Hippocampal formation (tissue), 2 donors: ENCODE measurements at places on chromosomes 1 and 21.

DNA sequence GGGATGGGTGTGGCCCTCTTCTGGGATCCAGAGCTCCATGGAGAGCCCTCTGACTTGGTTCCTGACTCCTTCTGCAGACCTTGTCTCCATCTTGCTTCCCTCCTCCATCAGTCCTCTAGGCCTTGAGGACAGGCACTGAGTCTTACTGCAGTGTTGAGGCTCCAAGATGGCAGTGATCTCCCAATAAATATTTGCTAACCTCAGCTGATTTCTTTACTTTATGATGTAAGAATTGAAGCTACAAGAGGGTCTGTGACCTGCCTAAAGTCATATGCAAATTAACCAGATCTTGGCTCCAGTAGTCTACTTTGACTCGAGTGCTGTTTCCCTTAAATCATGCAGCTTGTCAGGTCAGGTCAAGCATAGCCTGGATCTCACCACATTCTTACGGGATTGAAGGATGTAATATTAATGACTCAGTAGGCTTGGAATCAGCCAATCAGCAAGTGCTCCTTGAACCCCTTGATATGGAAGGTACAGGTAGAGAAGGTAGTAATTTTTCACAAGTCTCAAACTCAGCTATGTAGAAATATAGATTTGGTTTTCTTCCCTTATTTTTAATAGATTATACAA is 93.0 kb downstream of the CLIC6 start:
- DNase-seq, result no peak

DNA sequence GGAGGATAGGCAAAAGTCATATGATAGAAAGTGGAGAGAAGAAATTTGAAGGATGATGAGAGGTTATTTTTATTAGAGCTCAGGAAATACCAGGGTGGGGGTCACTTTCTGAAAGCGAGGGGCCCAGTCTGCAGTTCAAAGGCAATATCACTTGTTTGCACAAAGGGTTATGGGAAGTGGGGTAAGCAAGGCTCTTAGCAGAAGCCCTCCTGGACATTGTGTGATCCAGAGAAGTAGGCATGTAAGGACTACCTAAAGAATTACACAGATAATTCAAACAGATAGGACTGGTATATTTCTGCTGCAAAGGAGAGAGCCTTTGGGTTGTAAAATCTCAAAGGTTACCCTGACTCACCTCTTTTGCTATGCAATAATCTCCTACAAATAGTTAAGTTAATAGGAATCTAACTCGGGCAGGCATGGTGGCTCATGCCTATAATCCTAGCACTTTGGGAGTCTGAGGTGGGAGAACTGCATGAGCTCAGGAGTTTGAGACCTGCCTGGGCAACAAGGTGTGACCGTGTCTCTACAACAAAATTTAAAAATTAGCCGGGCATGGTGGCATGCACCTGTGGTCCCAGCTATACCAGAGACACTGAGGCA is 25.2 kb upstream of the PRRC2C start:
- DNase-seq, result no peak

- peak; percentile 88 for DNase-seq
Observed at GRCh38 chr1:169105434-169106094, 926 bp upstream of the ATP1B1 start.

DNA sequence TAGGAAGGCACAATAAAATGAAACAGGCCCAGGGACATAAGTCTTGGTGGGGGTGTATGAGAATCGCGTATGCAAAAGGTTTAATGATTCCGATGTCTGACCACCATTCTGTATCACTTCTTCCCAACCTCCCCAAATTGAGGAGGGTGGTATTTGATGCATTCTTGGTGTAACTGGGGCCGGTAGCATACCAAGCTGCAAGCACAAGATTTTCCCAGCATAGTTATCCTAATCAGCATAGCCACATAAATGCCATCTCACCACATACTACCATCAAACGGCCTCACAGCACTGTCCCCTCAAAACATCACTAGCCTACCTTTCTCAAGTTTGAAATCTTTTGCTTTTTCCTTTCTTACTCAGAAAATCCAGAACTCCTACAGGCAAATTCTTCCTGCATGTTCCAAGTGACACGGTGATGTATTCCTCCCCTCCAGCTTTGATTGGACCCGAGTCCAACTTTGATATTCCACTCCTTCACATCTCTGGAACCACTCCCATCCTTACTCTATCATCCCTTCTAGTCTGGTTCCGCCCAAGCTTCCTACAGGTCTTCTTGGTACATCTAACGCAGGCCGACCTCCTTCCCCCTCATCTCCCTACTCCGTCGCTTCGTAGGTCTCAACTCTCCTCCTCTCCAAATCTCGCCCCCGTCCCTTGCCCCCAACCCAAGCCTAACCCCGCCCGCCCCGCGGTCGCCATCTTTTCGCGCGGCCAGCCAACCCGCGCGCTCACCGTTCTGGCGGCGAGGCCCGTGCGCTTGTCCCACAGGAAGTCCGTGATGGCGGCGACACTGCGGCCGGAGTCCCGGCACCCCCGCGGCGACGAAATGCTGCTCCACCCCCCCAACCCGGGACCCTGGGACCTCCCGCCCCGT is 600 bp downstream of the CLK2 start:
- no peak for DNase-seq

DNA sequence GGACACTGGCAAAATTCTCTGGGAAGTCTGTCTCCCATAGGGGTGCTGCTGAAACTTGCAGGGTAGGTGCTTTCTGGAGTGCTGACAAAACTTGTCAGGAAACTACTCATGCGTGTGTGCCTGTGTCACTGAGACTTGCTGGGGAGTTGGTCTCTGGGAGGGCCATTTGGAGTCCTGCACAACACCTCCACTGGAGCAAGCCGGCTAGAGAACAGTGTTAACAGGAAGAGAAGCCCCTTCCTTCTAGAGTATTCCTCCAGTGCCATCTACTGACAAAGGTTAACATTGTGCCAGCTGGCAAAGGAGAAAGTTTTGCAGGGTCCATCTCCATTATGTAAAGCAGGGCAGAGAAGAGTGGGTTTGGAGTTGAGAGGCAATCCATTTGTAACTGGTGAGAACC is 30.0 kb downstream of the ZMYM4 start:
- no peak for DNase-seq

DNA sequence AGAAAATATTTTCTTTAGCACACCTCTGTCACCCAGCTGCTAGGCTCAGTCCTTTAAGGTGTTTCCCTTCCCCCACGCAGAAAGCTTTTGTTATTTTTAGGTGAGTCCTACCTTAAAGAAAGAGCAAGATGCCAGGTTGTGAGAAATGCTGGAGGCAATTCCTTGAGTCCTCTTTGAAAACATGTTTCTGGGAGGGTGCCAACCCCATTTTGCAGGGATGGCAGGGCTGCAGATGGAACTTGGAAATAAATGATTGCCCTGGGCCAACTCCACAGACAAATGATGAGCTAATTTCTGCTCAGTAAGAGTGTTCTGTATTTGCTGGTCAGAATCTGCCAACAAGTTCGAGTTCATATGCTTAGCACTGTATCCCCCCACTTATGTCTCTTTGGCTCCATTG is 119.2 kb upstream of the RAB3GAP2 start:
- DNase-seq, result no peak

GRCh38 chr1:171081314-171081753 is 9.4 kb upstream of the FMO3 start:
- peak; percentile 51 for DNase-seq

DNA sequence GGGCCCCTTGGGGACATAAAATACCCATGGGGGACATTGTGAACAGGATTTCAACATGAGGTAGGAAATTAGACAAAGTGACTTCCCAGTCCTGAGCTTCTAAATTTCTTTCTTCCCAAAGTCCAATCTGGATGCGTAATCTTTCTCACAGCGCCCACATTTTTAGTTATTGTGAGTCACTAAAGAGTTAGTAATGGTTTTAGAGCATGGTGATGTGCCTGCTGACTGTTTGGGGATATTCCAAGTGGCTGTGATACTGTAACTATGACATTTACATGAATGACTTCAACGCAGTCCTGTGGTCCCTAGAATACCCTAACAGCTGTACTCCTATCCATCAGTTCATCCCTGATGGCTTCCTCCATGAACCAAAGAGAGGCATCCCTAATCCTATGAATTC is 224.0 kb upstream of the COA6 start:
- DNase-seq, result peak; percentile 2

DNA sequence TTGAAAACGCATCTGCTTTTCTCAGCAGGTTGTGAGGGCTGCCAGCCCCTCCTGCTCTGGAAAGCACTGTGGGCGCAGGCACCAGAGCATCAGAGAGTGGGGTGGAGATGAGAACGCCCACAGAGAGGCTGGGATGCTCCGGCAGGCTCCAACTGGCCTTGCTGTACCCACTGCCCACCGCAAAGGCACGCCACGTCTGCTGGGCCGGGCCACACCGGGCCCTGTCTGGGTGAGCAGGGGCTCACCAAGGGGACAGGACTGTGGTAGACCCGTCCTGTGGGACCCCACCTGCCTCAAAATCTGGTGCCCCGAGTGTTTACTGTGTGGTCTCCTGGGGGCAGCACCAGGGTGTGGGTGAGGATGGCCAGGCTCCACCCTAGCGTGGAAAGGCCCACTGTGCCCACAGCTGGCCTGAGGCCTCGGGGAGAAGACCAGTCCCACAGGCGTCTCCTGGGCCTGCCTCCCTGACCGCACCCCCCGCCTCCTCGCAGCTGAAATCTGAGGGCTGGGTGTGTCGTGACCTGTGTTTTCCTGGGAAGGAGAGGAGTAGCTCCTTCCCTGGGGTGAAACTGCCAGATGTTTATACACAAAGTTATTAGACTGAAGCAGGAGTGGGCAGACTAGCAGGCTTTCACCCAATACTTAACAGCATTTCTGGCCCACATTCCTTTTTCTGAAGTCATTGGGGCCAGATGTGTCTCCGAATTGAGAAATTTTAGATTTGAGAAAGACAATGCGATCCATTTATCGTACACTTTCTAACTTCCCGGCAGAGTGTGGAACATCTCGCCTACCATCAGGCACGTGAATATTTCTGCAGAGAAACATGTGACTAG is 53.8 kb downstream of the STUM start:
- no peak for DNase-seq

- DNase-seq, result no peak
Observed at GRCh38 chr21:46095083-46095719, 2.7 kb upstream of the COL6A2 start.

- DNase-seq, result no peak
Observed at GRCh38 chr1:101051688-101052638, 26.4 kb upstream of the DPH5 start.

- DNase-seq, result no peak
Observed at GRCh38 chr1:86018283-86018923, 138.2 kb downstream of the COL24A1 start.

DNA sequence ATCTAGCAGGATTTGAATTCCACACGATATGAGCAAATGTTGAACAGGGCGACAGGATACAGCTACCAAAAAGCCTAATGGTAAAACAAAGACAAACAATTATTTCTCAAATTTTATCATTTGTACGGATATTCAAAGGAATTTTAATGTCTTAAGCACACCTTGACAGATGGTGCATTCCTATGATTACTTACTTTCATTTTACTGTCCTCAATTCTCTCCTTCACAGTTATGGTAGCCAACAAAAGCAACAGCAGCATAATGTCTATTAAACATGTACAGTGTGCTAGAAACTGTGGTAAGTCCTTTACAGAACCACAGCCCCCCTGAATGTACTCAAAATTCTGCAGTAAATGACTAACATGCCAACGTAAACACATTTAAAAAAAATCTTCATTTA is 365.8 kb downstream of the SMYD3 start:
- DNase-seq, result no peak

- no peak for DNase-seq
Observed at GRCh38 chr21:39620856-39621255, 8.1 kb downstream of the B3GALT5 start.

- no peak for DNase-seq
Observed at GRCh38 chr1:119012383-119012782, 24.2 kb upstream of the TBX15 start.

- DNase-seq, result no peak
Observed at GRCh38 chr21:26025536-26026512, 144.7 kb downstream of the APP start.

DNA sequence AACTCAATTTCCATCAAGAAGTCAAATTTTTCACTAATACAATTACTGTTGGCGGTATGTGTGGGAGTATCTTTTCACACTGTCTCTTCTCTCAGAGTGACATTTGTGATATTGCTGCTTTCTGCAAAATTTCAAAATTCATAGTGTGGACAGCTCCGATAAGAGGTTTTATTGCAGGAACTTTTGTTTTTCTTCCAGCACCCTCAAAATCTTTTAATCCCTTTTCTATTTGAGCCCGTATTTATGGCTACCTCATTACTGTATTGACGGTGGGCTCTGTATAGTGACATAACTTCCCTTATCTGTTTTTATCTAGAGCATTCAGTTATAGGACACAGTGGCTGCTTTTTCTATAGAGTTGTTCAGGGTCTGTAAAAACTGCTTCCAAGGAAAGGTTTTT is 794.4 kb upstream of the TMPRSS15 start:
- no peak for DNase-seq

DNA sequence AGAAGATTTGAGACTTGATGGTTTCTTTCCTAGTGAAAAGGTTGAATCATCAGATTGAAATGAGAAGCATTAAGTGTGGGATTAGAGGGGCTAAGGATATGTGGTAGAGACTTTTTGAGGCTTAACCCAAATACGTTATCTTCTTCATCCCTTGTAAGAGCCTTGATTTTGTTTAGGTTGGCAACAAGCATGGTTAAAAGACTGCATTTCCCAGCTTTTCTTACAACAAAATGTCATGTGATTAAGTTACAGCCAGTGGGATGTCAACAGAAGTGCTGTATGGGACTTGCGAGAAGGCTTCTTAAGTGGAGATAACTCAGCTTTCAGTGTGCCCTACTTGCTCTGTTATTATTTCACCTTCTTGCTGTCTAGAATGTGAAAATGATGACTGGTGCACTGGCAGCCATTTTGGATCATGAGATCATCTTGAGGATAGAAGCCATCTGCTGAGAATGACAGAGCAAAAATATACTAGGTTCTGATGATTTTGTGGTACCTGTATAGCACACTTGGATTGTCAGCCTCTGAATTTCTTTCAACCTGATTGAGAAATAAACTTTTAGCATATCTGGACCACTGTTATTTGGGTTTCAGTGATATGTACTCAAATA is 41.3 kb upstream of the GNG12 start:
- DNase-seq, result no peak

- DNase-seq, result no peak
Observed at GRCh38 chr21:42496839-42497202, 797 bp upstream of the RSPH1 start.

DNA sequence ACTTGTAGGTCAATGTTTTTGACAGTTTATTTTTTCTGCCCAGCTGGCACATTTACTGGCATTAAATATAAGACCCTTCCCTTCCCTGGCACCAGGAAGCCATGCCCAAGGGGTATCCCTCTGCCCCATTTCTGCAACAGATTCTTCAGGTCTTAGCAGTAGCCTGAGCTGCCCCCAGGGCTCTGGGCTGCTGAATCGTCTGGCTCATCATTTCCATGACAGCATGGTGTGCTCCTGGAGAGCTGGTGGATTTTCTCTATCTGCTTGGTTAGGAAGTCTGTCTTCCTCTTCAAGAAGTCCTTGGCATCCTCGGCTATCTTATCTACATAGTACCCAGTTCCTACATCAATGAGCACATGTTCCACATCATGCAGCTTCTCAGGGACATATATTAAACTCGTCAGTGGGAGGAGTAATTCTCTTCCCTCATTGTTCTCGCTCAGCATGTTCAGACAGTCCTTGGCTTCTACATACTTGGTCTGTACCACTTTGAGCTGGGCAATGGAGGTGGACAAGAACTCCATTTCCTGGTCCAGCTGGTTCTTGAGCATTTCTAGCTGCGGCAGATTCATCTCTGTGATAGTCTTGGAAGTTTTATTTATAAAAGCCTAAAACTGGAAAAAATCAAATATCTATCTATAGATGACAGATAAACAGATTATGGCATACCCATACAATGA is 23.5 kb downstream of the MIA3 start:
- DNase-seq, result no peak
